ENCODE measurements at places on chromosomes 1 and 21.

- DNase-seq: no peak
These were observed 26.9 kb downstream of the CDK18 start for GRCh38 chr1:205531191-205532025.

DNA sequence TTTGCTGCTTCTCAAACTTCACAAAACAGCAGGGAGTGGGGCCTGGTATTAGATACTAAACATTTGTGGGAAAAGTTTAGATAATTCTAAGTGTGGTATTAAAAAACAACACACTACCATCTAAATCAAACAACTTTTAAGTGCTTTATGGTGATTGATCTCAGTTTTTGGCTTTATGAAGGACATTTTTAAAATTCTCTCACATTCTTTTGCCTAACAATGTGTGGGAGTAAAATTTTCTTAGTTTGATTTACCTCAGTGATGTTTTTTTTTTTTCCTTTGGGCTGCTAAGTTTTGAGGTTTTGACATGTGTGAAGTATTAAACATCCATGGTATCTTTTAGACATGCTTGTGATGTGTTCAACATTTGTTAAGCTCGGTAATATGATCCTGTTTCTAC lies 116.2 kb downstream of the DISP1 start:
- no peak for DNase-seq

DNA sequence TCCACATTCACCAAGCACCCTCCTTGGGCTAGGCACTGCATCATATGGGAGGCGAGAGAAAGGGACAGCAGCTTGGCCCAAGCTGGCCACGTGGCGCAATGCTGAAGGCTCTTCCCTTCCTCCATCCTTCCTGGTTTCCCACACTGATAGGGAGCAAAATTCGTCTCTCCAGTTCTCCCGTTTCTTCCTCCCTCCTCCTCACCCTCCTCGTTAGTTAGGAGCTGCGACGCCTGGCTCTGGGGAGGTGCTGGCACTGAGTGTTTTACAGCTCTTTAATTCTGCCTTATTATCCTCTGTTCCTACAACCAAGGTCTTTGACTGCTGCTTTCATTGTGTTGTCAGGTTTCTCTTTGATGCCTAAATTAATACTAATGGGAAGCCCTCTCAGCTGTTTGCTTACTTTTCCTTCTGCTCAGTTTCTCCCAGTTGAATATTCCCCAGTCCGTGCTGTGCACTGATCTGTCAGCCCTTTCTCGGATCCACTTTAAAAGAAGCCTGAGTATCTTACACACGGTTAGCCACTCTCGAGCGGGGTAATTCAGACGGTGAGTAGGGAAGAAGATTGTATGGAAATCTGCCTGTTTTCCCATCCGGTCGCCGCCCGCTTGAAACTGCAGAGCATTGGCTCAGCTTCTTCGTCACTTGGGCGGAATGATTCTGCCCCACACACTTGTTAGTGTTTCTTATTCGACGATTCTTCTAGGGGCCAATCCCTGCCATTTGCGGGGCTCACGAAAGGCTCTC lies 56.2 kb upstream of the SMYD2 start:
- DNase-seq: no peak

DNA sequence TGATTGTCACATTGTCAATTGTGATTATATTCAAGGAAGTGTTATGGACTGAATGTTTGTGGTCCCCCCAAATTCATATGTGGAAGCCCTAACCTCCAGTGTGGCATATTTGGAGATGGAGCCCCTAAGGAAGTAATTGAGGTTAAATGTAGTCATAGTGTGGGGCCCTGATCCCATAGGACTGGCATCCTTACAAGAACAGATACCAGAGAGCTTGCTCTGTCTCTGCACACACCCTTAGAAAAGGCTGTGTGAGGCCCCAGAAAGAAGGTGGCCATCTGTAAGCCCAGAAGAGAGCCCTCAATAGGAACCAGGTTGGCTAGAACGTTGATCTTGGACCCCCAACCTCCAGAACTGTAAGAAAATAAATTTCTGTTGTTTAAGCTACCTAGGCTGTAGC lies 28.1 kb downstream of the VANGL1 start:
- no peak for DNase-seq

- no peak for DNase-seq
These were observed 25.0 kb downstream of the RGS4 start for GRCh38 chr1:163094182-163094581.

DNA sequence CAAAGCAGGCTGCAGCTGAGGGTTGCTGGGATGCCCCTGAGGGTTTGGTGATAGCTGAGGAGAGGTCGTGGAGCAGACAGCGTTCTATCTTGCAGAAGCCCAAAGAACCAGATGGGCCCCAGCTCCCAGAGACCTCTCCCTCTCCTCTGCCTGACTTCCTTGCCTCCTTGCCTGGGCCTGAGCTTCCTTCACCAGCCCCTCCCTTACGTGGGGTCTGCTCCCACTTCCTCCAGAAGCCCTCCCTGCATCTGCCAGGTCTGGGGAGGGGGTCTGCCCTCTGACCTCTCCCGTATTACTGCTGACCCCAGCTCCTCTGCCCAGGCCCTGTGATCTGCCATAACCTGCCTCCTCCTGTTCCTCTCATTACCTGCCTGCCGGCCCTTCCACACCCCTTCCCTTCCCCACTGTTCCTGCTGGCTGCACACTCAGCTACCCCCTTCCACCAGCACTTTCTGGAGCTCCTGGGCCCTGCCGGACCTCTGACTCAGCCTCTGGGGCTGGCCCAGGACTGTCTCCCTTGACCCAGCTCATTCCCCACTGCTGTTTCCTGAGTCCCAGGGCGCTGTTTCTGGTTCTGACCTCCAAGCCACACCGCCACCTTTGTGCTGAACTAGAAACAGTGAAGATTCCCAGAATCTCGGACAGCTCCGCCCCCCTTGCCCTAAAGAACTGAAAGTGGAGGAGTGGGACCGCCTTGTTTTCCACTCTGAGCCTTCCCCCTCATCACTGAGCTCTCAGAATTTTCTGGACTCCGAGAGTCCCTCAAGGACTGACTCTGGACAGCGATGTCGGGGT lies 237.7 kb upstream of the C1orf174 start:
- DNase-seq: no peak

- DNase-seq: no peak
These were observed 525.0 kb downstream of the PTPRU start for GRCh38 chr1:29761159-29761928.

DNA sequence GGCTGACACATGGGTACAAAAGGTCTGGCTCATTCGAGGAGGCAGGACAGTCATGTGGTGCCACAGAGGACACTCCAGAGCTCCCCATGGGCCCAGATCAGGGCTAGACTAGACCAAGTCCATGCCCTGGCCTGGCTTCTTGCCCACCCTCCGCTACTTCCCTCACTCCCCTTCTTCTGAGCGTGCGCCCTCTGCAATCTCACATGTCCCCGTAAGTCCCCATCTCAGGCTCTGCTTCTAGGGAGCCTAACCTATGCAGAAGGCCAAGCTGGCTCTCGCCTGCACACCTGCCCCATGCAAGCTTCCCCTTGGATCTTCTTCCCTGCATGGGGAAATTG lies 553.6 kb downstream of the PTPRU start:
- DNase-seq: no peak

GRCh38 chr1:69172003-69173000 lies 395.4 kb upstream of the LRRC7 start:
- DNase-seq: no peak

DNA sequence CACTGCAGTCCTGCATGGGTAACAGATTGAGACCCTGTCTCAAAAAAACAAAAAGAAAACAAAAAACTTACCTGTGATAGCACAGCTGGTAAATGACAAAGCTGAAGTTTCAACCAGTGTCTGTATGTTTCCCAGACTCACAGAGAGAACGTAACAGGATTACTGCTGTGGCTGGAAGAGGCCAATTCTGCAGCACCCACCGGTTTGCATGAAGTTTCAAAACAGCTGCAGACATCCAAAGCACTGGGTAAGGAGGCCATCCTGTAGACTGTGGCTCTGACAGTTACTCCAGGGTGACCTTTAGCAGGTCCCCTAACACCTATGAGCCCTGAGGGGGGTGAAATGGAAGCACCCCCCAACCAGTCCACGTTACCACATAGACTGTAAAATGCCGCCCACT lies 7.5 kb downstream of the ID3 start:
- DNase-seq: no peak
